Epithelial cell of prostate (primary cell): ENCODE measurements at places on chromosomes 11 and 22.

DNA sequence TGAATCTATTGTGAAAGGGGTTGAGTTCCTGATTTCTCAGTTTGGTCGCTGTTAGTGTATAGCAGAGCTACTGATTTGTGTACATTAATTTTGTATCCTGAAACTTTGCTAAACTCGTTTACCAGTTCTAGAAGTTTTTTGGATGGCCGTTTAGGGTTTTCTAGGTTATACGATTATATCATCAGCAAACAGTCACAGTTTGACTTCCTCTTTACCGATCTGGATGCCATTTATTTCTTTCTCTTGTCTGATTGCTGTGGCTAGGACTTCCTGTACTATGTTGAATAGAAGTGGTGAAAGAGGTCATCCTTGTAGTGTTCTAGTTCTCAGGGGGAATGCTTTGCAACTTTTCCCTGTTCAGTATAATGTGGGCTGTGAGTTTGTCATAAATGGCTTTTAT, 24.6 kb upstream of the OOSP4B start:
- no peak for DNase-seq

- no peak for DNase-seq
Observed at GRCh38 chr11:128420951-128421350, 166.4 kb downstream of the ETS1 start.

DNA sequence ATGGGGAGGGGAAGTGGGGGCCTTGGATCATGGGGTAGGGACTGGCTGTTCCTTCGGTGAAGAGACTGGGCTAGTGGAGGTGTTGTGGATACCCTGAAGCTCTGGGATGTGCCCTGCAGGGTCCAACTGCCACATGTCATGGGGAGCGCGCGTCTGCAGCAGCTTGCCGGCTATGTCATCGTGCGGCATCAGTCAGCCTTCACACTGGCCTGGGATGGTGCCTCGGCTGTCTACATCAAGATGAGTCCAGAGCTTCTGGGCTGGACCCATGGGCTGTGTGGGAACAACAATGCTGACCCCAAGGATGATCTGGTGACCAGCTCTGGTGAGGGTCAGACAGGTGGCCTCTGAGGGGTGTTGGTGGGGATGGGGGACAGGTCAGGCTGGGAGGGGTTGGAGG, 9.9 kb downstream of the OTOG start:
- DNase-seq, result no peak

- DNase-seq, result no peak
Observed at GRCh38 chr11:36689442-36689841, 91.4 kb upstream of the RAG2 start.

DNA sequence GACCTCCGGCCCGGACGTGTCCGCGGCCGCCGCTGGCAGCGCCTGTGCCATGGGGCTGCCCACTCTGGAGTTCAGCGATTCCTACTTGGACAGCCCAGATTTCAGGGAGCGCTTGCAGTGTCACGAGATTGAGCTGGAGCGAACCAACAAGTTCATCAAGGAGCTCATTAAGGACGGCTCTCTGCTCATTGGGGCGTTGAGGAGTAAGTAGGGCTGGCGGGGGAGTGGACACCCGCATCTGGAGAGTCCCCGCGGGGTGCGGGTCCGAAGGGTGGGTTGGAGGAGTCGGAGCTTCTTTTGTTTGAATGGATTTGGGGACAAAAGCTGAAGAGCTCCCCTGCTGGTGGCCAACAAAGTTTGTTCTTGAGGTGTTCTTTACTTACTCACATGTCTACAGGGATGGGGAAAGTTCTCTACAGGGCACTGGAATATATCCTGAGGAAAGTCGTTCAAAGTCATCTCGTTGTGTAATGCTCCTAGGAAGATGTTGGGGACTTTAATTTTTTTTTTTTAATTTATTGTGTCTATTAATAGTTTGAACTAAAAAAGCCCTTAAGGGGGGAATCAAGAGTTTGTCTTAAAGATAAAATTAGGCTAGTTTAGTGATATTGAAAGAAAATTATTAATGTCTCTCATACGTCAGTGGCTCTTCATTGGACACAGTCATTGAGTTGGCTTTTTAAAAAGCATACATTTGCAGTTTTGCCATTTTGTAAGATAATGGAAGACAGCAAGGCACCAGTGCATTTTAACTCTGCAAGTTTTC, 725 bp downstream of the ARHGAP42 start:
- no peak for DNase-seq

DNA sequence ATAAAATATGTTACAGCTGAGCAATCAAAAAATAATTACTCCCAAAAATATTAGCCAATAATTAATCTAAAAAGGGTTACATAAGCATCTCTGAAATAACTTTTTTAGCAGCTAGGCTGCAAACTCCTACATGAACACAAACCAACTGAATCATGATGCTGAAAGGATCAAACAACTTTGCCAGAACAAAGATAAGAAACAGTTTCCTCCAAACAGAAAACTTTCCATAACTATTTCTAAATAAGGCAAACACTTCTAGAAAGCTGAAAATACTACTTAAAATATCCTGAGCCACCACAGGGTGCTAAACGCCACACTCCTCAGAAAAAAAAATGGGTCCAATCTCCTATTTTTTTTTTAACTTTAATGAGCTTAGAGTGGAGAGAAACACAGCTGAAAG, 68.6 kb upstream of the ARHGAP32 start:
- no peak for DNase-seq

DNA sequence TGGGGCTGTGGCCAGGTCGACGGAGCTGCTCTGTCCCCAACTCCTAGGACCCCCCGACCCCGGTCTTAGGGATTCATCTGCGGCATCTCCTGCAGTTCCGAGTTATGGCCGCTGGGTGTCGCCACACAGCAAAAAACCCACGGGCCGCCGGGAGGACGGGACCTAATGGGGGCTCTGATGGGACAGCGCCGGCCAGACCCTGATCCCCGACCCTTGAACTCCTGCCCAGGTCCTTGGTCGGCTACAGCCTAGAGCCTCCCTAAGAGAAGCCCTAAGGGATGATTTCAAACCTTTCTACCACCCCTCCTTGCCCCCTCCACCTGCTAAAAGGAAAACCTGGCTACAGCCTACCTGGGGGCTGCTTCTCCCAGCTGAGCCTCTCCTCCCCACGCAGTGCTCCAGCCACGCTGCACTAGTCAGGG, 30.8 kb upstream of the LRRC10B start:
- no peak for DNase-seq

DNA sequence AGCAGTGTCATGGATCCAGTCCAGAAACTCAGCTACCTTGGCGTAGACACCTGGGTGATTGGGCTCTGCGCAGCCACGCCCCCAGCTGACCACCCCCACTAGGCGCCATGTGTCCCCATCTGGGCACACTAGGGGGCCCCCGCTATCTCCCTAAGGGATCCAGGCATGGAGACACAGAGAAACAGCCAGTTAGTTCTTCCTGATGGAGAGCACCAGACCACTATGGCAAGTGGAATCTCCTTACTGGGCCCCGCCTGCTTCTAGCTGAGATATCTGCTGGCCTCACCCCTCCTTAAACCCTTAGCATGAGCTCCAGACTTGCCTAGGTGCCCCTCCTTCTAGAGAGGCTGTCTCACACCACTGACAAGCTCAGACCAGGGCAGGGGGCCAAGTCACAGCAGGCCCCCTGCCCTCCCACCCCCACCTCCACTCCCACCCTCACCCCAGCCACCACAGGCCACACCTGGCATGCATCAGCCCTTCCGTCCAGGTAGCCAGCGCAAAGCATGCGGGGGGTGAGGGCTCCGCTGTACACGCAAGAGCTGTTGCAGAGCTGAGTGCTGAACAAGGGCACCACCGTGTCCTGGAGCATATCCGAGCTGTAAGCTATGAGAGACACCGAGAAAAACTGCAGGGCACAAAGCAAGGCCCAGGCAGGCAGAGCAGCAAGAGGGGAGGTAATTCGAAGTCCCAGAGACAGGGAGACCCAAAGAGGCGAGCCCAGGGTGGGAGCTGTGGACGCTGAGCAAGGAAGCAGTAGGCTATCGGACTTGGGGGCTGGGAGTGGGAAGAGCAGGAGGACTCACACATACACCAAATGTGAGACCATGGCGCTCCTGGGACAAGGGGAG, 16.1 kb downstream of the TMPRSS5 start:
- no peak for DNase-seq

DNA sequence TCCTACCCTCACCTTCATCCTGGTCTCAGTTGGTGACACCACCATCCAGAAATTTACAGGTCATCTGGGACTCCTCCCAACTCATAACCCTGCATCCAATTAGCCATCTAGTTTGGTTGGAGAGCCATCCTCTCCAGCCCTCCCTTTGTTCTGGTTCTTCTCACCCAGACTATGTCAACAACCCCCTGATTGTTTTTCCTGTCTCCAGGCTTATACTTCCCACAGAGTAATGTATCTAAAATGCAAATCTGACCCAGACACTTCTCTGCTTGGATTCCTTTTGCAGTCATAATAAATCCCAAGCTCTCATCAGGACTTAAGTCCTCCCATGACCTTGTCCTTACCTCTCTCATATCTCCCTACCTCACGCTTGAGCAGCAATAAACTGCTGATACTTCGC, 3.0 kb downstream of the TTC12 start:
- DNase-seq, result no peak

- DNase-seq, result no peak
Observed at GRCh38 chr22:21759093-21759492, 23.5 kb upstream of the YPEL1 start.

DNA sequence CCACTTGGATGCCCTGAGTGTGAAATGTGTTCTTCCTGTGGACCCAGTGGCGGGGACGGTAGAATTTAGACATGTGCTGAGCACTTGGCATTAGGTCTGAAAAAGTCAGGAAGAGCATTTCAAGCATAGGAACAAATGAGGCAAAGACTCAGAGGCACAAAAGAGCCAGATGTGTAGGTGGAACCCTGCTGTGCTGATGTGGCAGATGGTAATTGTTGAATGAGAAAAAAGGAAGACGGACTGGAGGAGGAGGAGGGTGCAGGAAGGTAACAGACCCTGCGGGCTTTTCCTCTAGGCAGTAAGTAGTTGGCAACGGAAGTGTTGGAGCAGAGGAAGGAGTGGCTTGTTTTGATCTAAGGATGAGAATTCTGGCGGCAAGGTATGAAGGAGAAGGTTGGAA, 985.8 kb downstream of the TBC1D22A start:
- no peak for DNase-seq
